Cardiac muscle cell (in vitro differentiated cells and primary cell): ENCODE measurements at places on chromosomes 6 and 20. TPM values are rescaled to one million over a fixed set of nuclear protein-coding genes. Genes with fewer than 3 reads are reported as not detected.

DNA sequence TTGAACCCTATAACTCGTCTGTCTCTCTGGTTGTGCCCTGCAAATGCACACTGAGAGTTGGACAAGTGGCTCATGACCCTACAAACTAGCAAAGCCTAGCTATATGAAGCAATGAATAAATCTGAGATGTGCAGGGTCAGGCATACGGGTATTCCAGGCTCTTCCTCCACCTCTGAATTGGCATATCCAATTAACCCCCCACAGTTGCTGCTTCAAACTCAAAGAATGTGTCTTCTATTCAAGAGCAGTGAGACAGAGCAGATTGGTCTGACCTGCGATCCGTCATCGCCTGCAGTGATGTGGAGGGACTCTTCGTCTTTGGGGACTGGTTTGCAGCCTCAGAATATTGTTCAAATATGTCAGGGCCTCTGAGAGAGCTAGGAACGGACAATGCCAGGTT is 59.8 kb downstream of the LAMP5 start:
- no peak for DNase-seq

- DNase-seq, result no peak
These were observed 110.6 kb upstream of the FUT9 start for GRCh38 chr6:95905132-95905531.

RAB32 gene
- polyA plus RNA-seq, result 18.3 and 19.0 TPM in 2 replicates

DNA sequence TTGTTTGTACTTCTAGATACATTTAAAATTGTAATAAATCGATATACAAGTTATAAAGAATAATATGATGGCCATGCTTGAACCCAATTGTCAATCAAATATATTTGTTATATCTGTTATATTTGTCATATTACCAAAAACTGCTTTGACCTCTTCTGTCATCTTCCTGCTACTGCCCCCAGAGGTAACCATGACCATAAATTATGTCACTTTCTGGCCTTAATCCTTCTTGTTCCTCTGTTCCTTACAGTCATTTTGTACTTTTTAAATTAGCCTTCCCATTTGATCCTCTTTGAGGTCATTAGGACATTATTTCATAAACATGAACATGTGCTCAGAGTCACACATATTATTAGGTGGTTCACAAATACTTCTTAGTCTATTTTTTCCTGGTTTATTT is 124.7 kb downstream of the HFE start:
- DNase-seq, result no peak

- DNase-seq, result no peak
These were observed 52.5 kb downstream of the HLA-A start for GRCh38 chr6:29994826-29995225.

GRCh38 chr20:52402950-52403349 is 211.4 kb upstream of the ZFP64 start:
- no peak for DNase-seq

- no peak for DNase-seq
These were observed 18.0 kb upstream of the PI3 start for GRCh38 chr20:45156713-45157112.

LPA gene
- polyA plus RNA-seq, result not detected in 2 replicates
